Esophagus mucosa (tissue), 1 donor: ENCODE measurements at places on chromosomes 12 and 14. TPM values are rescaled to one million over a fixed set of nuclear protein-coding genes. Genes with fewer than 3 reads are reported as not detected.

Gene C12orf54
- 8.5 TPM for total RNA-seq

Gene TOMM20L
- total RNA-seq, result not detected

Gene SVOP
- total RNA-seq, result not detected

Gene GRIP1
- total RNA-seq, result 20.1 TPM

Gene SYCP3
- 0.12 TPM for total RNA-seq

Gene GON7
- total RNA-seq, result 9.8 TPM
